Activated CD4-positive, alpha-beta memory T cell treated with anti-CD3 and anti-CD28 coated beads, Interleukin-2, amount 10 ng/mL, durations not matched to agents 7 days and 5 days (primary cell): ENCODE measurements at places on chromosomes 6 and 20.

GRCh38 chr6:107732461-107732860, 91.7 kb downstream of the SCML4 start:
- DNase-seq = no peak

DNA sequence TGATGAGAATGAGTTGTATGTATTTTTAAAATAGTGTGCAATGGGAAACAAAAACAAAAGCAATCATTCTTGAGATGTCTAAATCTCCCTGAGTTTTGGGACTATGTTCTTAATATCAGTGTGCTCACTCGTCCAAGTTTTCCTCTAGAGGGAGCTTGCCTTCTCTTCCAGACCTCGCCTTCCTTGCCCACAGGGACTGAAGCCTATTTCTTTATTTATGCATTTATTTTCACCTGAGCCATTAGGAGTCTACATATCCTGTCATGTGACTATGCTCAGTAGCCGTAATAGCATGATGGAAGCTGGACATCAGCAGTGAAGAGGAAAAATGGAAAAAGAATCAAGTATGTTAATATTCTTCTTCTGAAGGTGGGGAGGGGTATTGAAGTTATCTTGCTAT, 131.2 kb downstream of the SH3BGRL2 start:
- DNase-seq = no peak

- DNase-seq = no peak
Observed at GRCh38 chr6:153096792-153097191, 34.3 kb downstream of the RGS17 start.

DNA sequence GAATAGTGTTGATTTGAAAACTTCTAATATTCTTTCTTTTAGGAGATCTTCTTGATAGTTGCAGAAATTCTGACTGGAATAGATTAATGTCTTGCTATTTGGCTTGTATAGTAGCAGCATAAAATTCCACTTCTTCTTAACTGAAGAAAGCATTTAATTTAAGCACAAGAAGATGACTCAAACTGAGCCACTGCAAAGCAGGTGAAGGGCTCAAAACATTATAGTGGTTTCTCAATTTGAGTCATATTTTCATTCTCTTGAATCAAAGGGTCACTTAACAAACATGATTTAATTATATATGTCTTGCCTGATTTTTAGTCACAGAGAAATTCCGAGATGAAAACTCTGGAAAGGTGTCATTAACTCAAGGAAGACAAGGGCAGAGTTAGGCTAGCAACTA, 239.3 kb downstream of the ZNF217 start:
- no peak for DNase-seq

DNA sequence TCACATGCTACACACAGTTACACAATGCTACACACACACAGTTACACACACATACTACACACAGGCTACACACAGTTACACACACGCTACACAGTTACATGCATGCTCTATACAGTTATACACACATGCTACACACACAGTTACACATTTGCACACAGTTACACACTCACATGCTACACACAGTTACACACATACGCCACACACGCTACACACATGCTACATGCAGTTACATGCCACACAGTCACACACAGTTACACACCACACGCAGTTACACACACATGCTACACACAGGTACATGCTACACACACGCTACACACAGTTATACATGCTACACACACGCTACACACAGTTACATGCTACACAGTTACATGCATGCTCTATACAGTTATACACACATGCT, 15.6 kb downstream of the MYT1 start:
- DNase-seq = no peak

DNA sequence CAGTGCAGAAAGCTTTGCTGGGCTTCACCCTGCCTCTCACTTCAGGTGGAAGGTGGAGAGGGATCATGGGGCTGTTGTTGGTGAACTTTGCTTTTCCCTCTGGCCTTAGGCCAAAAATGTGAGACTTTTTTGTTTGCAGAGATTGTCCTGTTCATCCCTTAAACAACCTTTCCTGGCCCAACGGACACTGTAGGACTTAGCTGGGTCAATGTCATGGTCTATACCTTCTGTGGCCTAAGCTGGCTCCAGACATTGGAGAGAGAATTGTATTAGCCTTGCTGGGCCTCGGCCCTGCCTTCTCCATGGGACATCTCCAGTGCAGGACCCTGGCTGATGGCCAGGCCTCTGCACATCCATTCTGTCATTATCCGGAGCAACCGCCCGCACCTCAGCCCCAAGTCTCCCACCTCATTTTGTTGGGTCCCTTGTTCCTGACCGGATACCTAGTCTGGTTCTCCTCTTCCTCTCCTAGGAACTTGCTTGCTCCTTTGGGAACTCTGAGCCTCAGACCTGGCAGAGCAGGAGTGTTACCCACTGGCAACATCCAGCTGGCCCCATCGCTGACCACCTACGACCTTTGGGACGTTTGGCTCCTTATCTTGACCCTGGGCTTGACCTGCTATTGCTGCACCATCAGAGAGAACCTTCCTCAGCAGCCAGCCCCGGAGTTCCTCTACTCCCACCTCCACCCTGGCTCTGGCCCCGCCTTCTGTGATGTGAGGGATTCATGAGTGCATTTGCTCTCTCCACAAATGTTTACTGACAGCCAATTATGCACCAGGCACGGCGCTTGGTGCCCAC, 128.2 kb downstream of the BANF2 start:
- no peak for DNase-seq

- DNase-seq = no peak
Observed at GRCh38 chr20:47843886-47844567, 58.7 kb upstream of the SULF2 start.

DNA sequence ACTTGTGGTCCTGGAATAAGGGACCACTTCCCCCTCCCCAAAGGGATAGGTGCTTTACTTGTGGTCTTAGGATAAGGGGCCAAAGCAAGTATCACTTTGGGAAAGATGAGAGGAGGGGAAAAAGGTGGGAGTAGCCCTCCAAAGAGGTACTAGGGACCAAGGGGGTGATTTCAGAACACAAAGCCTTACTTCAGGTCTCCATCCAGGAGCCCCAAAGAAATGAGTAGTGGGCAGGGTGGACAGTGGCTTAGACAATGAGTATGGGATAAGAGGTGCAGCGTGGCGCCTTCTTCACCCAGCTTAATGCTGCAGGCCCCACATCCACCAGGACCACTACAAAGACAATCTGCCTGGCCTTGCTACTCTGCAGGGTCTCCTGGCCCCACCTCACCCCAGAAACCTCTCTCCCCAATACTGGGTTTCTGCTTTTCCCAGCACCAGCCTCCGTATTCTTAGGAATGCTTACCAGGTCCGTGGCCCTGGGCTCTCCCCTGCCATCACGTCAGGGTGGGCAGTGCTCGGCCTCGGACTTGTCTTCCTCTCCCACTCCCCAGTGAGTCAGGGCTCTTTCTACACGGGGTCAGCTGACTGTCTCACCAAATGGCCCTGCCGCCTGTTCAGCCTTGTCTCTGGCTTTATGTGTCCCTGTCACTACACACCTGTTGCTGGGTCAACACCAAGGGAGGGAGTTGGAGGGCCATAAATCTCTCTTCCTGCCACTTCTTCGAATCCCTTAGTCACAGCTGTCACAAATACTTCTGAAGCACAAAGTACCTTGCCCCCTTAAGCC, 3.1 kb downstream of the NNAT start:
- DNase-seq = no peak

DNA sequence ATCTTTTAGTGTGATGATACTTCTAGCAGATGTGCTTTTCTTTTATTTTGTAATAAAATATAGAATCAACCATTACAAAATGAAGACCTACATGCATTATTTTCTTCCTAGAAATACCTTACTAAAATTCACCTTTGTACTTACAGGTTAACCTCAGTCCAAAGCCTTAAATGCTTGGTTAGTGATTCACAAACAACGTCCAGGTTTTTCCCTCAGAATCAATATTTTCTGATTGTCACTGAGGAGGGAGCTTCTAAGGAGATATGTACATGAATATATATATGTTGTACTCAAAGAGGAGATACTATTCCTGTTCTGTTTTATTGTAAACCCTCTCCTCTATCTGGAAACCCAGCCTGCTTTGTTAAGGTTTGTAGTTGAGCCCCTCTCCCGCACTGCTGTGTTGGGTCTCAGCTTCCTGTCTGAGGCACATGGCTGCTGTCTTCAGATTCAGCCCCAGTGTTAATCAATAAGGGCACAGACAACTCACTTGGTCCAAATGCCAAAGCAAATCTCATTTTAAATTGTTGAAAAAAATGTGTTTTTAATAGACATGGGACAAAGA, 33.9 kb upstream of the HS3ST5 start:
- DNase-seq = no peak

- DNase-seq = no peak
Observed at GRCh38 chr6:108236791-108237190, 24.0 kb downstream of the SNX3 start.

DNA sequence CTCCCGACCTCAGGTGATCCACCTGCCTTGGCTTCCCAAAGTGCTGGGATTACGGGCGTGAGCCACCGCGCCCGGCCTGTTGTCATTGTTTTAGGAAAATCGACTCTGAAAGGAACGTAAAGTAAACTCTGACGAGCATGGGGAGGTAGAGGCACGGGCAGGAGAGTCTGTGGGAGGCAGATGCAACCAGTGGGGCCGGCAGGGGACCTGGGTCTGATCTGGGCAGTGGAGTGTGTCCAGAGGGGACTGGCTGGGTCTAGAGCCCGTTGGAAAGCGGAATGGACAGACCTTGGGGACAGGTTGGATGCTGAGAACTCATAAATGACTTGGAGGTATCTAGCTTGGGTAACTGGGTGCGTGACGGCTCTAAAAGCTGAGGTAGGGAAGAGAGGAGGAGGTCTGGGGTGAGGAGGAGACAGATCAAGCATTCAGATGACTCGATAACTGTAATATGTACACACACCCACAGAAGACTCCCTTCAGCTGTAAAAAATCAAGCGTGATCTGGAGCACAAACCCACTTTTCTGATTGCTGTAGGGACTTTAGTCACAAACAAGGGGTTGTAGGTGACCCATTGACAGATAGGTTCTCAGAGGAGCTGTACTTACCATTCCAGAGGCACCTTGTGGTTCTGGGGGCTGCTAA, 22.4 kb downstream of the MANBAL start:
- DNase-seq = no peak

- no peak for DNase-seq
Observed at GRCh38 chr6:126949786-126950185, 168.7 kb upstream of the RSPO3 start.

- DNase-seq = no peak
Observed at GRCh38 chr20:19968466-19969073, 48.6 kb upstream of the NAA20 start.

GRCh38 chr6:119671105-119671504, 321.5 kb upstream of the MAN1A1 start:
- DNase-seq = no peak

DNA sequence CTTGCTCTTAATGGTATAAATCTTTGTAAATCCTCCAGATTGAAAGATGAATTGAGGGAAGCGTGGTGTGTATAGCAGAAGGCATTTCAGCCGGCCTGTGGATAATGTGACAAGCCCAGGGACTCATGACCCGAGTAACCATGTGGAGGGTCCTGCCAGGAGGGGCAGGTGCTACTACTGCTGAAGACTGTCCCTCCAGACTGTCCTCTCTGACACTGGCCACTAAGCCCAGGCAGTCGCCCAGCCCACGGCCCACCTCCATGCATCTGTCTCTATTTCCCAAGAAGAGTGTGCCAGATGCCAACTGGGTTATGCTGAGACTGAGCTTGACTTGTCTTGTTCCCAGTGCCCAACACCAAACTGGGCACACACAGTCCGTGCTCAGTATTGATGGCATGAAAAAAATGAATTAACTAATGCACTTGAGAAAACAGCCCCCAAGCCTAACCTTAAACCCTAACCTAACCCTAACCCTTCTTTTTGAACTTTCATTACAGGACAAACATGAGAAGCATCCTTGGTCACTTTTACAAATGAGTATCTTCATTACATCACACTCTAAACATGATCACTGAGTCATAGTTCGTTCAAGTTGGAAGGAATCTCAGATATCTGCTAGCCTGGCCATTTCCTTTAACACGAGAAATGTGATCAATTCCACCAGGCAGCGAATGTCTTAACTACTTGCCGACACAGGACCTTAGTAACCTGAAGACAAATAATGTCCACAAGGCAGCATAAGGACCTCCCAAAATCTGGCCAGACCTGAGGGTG, 182.2 kb upstream of the RREB1 start:
- no peak for DNase-seq

- no peak for DNase-seq
Observed at GRCh38 chr6:17476511-17476910, 83.1 kb downstream of the CAP2 start.

DNA sequence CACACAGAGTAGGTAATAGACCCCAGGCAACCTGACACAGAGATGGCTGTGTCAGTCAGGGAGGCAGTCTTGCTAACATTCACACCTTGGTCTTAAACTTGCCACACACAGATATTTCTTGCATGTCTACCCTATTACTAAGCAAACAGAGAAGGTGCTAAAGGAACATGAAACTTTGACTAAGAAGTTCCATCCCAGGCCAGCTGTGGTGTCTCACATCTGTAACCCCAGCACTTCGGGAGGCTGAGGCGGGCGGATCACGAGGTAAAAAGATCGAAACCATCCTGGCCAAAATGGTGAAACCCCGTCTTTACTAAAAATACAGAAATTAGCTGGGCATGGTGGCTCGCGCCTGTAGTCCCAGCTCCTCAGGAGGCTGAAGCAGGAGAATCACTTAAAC, 222.4 kb upstream of the JARID2 start:
- DNase-seq = peak; percentile 72

GRCh38 chr6:144338474-144338873, 53.3 kb downstream of the UTRN start:
- no peak for DNase-seq

GRCh38 chr6:111175109-111175508, 87.8 kb downstream of the SLC16A10 start:
- no peak for DNase-seq

GRCh38 chr6:125913864-125914351, 42.7 kb upstream of the HINT3 start:
- no peak for DNase-seq

- DNase-seq = no peak
Observed at GRCh38 chr6:116328528-116328903, 42.2 kb upstream of the DSE start.

DNA sequence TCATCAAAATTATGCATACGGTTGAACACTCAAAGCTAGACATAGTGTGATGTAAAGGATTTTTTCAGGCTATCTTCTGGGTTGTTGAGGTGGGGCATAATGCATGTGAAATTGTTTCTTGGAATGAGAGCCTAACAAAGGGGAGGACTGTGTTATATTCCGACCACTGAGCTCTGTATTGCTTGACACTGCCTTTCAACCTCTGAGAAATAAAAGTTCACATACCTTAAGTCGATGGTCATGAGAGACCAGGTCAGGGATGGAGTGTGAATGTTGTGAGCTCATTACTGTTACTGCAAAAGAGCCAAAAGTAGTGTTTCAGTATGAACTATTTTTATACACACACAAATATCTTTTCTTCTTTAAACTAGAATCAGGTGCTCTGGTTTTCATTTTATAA, 5.0 kb downstream of the PFDN4 start:
- no peak for DNase-seq

- DNase-seq = no peak
Observed at GRCh38 chr6:19866985-19867627, 29.9 kb downstream of the ID4 start.

DNA sequence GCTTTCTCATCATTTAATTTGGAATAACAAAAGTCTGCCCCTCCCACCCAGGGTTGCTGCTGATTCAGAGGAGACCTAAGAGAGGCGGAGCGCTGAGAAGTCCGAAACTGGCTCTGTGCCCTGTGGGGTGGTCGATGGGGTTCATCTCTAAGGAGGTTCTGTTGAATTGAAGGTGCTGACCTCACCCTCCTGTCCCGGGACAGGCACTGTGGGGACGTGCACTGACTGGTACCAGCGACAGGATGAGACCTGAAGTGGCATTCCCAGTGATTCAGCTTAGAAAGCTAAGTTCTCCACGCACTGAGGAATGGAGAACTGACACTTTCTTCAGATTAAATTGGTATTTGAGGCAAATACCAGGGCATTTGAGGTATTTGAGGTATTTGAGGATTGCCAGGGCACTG, 1.3 kb downstream of the GUCA1B start:
- DNase-seq = no peak
